Activated CD8-positive, alpha-beta memory T cell treated with anti-CD3 and anti-CD28 coated beads for 1 hour (primary cell): ENCODE measurements at places on chromosomes 13 and 19.

DNA sequence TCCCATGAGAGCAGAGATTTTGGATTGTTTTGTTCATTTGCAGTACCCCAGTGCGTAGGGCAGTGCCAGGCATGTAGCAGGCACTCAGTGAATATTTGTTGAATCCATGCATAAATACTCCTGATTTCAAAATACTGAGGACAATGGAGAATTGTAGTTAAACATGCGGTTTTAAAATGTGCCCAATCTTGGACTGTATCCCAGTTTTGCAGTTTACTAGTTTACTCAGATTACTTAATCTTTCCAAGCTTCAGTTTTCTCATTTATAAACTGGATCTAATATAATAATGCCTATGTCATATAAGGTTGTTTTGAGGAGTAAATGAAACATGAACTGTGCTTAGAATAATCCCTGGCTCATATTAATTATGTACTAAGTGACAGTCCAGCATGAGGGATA is 39.0 kb downstream of the RCBTB2 start:
- DNase-seq: no peak

GRCh38 chr19:58570770-58571574 is 2.2 kb downstream of the MZF1 start:
- DNase-seq: no peak

- DNase-seq: no peak
Measured at GRCh38 chr13:23674795-23675640, 104.8 kb downstream of the TNFRSF19 start.

DNA sequence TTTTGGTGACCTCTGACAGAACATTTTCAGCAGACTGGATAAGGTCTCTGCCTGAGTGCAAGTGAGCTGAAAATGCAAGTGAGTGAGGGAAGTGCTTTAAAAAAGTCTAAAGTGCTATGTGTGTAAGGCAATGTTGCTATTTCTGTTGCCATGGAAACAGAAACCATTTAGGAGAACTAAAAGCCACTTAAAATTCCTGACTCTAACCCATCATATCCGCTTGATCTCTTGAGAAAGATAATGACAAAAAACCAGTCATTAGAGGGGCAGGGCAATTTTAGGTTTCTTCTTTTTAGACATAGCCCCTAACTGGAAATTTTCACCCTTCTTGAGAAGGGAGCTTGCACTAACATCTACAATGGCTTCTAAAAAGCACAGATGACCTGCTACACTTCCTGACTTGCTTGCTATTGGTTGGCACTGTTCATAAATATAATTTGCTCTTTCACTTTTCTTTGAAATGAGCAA is at the start of gene CYSLTR2:
TSS of gene CYSLTR2 (plus strand) at position 458 of the 468 bp plus-strand sequence. CDS start 52,889 bp downstream, outside the sequence.
- no peak for DNase-seq

DNA sequence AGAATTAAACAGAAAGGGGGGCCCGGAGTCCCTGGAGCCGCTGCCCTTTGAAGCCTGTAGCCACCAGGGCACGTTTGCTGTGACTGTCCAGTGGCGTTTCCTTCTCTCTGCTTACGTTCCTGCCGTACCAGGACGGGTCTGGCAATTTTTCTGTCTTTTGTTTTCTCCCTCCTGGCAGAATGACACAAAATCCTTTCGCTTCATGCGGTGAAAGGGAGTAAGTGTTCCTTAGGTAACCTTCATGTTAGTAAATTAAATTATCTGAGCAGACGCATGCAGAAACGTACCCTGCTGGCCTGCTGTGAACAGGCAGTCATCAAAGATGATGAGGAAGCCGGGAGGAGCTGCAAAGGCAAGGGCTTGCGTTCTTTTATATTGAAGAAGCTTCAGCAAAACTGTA is 299.3 kb upstream of the ARGLU1 start:
- DNase-seq: no peak

GRCh38 chr13:73258406-73258805 is 199.6 kb downstream of the KLF5 start:
- DNase-seq: no peak
